ENCODE measurements at places on chromosomes 6 and 20.

DNA sequence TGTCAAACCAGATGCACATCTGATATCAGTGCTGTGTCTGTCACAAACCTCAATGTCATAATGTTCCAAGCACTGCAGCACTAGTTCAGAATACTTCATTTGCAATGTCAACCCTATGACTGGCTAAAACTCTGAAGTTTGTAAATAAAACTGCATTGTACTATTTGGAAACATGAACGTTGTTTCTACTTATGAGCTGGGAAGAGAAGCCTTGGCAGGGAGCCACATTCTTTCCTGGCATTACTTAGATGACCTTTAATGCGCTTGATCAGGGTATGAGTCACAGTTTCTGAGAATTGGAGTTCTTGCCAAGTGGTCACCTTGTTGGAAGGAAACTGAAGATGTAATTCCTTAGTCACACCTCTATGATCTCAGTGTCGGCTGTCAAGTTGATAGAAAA lies 664.8 kb upstream of the MMS22L start:
- DNase-seq: peak; percentile 88

DNA sequence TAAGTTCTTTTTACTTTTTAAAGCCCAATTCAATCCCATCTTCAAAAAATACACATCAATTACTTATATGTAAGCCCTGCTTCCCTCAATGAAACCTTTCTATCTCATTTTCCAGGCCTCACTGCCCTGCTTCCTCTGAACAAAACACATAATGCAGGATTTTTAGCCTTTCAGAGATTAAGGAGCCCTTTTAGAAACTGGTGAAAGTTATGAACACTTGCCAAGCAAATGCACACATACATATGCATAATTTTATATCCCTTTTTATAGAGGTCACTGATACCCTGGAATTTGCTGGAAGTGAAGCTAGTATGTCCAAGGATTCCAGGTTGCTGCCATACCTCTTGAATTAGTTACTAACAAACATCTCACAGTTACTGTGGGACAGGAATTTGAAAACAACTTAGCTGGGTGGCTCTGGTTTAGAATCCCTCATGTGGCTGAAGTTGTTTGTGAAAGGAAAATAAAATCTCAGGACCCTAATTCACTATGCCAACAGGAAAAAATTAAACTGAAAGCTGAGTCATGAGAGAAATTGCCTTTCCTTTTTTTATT lies 75.8 kb downstream of the UBE3D start:
- DNase-seq: no peak

DNA sequence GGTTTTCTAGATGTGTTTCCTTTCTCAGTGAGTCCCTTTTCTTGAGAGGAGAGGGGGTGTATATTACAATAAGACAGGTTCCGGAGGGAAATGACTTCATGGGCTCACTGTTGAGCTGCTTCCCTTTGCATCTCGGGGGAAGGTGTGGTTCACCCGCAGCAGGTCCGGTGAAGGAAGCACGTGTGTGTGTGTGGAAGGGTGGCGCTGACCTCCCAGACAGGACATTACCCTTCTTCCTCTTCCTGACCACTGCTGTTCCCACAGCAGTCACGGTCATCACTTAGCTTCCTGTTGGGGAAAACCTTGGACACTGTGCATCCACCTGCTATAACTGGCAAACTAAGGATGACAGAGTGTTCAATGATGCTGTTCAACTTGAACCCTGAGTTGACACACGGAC lies 83.6 kb downstream of the PLEKHG1 start:
- DNase-seq: no peak

DNA sequence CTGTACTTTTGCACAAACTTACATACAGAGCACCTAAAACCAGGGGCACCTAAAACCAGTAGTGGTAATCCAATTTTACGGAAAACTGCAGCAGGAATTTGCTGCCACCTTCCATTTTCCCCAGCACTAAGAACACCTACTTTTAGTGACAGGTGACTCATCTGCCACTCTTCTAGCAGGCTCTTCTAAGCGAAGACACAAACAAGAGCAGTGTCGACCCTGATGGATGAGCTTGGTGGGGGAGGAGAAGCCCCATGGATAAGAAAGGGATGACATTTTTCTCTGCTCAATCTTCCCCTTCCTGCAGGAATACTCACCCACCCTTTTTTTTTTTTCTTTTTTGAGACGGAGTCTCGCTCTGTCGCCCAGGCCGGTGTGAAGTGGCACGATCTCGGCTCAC lies 116.9 kb downstream of the GMPR start:
- DNase-seq: no peak

GRCh38 chr20:13681248-13682125 lies 42.8 kb upstream of the TASP1 start:
- no peak for DNase-seq

- DNase-seq: no peak
Measured at GRCh38 chr6:1263039-1263849, 48.7 kb upstream of the FOXQ1 start.

DNA sequence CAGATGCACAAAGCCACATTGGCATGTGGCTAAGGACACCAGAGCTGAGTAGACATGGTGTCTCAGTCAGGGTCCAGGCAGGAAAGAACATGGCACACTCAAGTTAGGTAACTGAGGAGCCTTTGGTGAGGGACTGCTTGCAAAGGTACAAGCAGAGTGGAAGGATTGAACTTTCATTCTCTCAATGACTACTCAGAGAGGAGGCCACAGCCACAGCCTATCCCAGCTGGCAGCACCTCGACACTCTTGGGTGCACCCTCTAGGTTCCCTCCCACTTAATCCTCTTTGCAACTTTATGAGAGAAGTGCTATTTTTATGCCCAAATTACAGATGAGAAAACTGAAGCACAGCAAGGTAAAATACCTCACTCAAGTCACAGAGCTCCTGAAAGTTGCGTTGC lies 73.4 kb downstream of the ISM1 start:
- no peak for DNase-seq

DNA sequence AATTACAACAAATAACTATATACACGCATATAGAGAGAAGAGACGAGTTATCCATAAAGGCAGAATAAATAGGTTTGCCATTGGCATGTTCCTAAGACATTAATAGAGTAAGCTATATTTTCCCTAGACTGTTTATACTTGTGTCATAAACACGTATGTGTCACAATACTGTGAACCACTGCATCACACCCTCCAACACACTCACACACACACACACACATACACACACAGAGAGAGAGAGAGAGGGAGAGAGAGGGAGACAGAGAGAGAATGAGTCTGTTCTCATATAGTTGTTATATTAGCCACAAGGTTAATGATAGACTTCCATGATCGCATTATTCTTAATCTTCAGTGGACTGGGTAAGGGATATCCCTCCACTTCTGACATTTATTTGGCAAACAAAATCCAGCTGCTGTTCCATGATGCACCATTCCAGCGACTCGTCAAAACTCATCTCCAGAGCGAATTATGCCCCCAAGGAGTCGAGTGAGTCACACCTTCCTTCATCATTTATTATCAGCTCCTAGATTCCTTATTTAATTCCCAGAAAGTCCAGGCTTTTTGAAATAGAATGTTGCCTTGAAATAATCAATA lies 82.8 kb upstream of the HIVEP1 start:
- no peak for DNase-seq

DNA sequence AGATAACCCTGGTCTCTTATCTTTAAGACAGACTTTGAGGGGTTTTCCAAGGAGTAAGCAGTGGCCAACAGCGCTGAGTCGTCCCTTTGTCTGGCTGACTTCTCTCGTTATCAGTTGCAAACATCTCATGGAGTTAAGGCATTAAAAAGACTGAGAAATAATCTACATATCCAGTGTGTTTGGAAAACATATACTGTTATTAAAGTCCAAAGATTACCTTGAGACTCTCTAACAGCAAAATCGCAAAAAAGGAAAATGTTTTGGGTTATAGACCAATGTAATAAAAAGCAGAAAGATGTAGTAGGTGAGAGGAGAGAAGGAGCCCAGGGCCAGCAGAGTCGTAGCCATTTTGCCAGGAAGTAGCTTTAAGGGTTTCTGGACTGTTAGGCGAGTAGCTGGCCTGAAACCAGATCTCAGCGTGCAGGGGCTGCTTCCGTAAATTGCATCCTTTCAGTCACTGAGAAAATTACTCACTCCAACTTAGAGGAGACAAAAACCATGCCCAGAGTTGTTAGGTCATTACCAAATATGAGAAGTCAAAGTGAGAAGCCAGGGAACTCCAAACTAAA lies 24.6 kb downstream of the MYLK4 start:
- DNase-seq: no peak

DNA sequence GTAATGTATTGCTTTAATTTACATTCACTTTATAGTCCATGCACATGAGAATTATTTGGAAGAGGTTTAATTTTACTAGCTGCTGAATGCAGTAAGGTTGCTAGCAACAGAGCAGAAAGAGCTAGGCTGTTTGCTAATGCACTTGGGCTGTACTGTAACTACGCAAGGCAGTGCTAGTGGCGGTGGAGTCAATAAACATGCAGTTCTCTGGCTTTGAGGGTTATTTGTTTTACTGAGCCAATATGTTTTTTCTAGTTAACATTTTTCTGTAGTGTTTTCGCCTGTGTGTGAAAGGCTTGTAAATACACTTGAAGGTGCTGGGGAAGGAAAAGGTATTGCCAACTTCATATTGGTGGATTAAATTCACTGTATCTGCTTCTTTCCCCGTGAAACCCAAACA lies 112.8 kb downstream of the BTBD3 start:
- no peak for DNase-seq

- DNase-seq: no peak
Measured at GRCh38 chr6:68691120-68691519, 56.0 kb downstream of the ADGRB3 start.

- no peak for DNase-seq
Measured at GRCh38 chr20:51142448-51142847, 119.5 kb upstream of the KCNG1 start.

DNA sequence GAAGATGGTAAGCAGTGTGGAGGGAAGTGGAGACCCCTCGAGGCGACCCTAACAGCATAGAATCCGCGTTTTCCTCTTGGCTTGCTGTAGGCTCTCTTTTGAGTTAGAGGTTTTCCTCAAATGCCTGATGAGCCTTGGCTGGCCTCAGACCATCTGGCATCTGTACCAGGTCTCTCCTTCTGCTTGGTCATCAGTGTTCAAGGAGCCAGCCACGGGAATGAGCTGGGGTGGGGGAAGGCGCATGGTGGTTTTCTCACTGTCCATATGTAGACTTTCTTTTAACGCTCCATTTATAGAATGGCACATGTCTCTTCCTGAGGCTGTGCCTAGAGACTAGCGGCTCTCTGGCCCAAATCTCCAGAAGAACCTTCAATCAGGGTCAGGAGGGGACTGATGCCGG lies 8.1 kb upstream of the GUCA1A start:
- no peak for DNase-seq

DNA sequence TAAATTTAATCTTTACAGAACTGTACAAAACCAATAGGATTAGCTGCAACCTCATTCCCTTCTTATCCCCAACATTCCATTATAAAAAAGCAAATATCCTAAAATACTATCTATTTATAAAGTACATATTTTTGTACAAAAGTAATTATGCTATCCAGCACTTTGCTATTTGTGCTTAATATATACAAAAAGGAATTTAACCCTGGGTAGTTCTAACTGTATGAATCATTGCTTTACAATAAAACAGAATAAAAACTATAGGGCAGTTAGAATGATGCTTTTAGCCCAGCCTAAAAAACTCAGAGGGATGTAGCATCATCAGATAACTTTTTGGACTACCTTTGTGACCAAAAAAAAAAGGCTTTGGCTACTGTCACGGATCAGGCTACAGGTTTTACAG lies 49.9 kb upstream of the KLHL31 start:
- no peak for DNase-seq

DNA sequence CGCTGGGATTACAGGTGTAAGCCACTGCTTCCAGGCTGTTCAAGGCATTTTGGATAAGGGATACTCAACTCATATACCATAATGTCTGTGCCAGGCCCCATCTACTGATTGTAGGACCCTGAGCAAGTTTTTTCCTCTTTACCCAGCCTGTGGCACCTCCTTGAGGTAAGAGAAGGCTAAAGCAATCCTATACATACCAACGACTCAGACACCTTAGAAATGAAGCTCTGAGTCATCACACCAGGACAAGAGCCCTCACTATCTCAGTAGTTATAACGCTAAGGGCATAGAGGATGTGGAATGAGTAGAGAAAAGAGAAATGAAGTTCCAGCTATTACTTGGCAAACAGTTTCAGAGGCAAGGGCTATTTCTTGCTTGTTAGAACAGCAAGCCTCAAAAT lies 16.9 kb downstream of the NDRG3 start:
- DNase-seq: no peak

DNA sequence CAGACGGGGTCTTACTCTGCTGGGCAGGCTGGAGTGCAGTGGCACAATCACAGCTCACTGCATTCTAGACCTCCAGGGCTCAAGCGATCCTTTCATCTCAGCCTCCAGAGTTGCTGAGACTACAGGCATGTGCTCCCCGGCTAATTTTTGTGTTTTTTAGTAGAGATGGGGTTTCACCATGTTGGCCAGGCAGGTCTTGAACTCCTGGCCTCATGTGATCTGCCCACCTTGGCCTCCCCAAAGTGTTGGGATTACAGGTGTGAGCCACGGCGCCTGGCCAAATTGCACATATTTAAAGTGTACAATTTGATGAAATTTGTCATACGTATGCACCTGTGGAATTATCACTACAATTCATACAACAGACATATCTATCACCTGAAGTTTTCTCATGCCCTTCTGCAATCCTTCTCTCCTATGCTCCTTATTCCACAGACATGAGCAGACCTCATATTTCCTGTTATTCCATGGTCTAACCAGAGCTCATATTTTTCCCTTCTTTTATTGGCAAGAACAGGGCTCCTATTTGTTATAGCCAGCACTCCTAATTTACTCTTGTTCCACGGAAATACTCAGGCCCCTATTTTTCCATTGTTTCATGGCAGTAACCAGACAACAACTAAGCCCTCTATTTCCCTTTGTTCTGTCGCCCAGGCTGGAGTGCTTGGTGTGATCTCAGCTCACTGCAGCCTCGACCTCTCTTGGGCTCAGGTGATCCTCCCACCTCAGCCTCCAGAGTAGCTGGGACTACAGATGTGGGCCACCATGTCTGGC lies 2.2 kb upstream of the CSTL1 start:
- DNase-seq: no peak

DNA sequence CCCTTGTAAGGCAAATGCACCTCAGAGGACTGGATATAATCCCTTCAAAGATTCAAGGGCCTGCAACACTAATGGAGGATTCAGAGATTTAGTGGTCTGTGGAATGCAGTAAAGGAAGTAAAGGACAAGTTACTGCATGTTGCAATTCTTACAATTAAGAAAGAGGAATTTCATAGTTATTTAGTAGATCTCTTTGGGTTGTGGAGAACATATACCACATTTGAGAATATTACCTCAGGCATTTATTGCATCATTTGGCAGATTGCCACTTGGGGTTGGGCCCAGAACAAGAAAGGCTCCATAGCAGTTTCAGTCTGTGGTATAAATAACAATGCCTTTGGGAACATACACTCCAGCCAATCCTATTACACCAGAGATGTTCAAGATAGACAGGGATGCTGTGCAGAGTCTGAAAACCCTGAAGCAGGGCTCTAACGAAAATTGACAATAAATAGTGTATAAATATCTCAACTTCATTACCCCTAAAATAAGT lies 20.9 kb upstream of the EPM2A start:
- DNase-seq: no peak

GRCh38 chr20:24702501-24703283 lies 233.3 kb downstream of the SYNDIG1 start:
- DNase-seq: no peak

GRCh38 chr6:6591778-6592465 lies 3.4 kb downstream of the LY86 start:
- DNase-seq: no peak

- no peak for DNase-seq
Measured at GRCh38 chr6:67411036-67411435, 1224.0 kb upstream of the ADGRB3 start.

GRCh38 chr20:47231382-47232039 lies 125.0 kb downstream of the ZMYND8 start:
- DNase-seq: no peak

GRCh38 chr6:106114492-106114891 lies 28.4 kb downstream of the PRDM1 start:
- no peak for DNase-seq
